ENCODE measurements at places on chromosomes 7 and 10. TPM values are rescaled to one million over a fixed set of nuclear protein-coding genes. Genes with fewer than 3 reads are reported as not detected.

The CALHM3 gene
- 1.3 TPM for total RNA-seq

The TMEM213 gene
- total RNA-seq, result not detected

The TDRD1 gene
- not detected for total RNA-seq

The NSMCE4A gene
- total RNA-seq, result 57.9 TPM

The PURB gene
- 25.0 TPM for total RNA-seq

The SPDYE11 gene
- total RNA-seq, result 0.22 TPM

The DMBT1 gene
- total RNA-seq, result 1.0 TPM

The TAS2R38 gene
- total RNA-seq, result not detected

The ELAPOR2 gene
- total RNA-seq, result 62.8 TPM

The GCC1 gene
- 17.4 TPM for total RNA-seq

The RNF32 gene
- total RNA-seq, result 1.6 TPM

The COL26A1 gene
- total RNA-seq, result 44.5 TPM

The MEST gene
- total RNA-seq, result 628 TPM

The TSPAN15 gene
- 14.7 TPM for total RNA-seq

The TFPI2 gene
- 2.6 TPM for total RNA-seq

DNA sequence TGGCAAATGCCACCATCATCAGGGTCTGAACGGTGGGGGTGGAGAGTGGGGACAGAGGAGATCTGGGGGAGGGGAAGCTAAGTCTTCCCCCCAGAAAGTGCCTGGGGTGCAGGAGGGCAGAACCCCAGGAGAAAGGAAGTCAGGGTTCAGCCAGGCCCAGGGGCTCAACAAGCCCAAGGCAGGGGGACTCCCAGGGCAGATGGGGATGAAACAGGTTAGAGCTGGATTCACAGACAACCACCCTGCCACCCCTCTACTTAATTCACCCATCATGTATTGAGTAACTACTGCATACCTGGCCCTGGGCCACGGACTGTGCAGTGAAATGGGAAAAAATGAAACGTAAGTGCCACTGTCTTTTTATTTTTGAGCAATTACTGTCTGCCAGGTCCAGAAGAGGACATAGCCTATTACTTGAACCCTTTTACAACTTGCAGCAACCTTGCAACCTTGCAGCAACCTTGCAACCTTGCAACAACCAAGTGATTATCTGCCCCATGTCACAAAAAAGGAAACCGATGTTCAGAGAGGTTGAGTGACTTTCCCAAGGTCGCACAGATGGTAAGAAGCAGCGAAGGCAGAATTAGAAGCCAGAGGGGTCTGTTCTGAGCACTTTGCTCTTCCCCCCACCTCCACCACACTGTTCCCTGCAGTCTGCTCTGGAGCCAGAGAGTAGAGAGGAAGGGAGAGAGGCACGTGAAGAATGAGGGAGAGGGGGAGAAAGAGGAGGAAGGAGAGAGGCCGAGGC lies 4.8 kb downstream of the ELN start:
- no peak for DNase-seq
- no peak overlapping the region for H3K27ac ChIP-seq
- H3K36me3 ChIP-seq, result no peaks in the 10 kb centered on the region
- peaks cover 21% of the 10 kb centered on the region for H3K27me3 ChIP-seq
- peaks cover 10% of the 10 kb centered on the region for H3K4me1 ChIP-seq
- no peak overlapping the region for H3K4me3 ChIP-seq

DNA sequence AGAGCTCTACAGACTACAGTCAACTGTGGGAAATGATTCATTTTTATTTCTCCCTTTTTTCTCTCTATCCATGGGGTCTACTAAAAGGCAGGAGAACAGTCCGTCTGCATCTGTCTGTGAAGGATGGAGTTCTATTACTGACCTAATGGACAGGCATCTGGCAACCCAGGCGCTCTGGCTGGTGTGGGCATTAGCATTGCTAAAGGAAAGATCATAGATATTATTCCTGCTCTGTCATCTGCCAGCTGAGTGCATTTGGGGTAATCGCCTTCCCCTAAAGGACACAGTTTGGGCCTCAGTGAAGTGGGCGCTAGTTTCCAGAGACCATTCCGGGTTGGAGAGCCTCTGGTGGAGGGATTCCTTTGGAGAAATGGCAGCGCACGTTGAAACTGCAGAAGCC lies 201.3 kb upstream of the TCERG1L start:
- no peaks in the 10 kb centered on the region for H3K4me1 ChIP-seq
- no peak overlapping the region for H3K27ac ChIP-seq
- H3K36me3 ChIP-seq, result no peaks in the 10 kb centered on the region

- H3K27me3 ChIP-seq, result no peaks in the 10 kb centered on the region
- no peak overlapping the region for H3K27ac ChIP-seq
- H3K4me1 ChIP-seq, result peaks cover 20% of the 10 kb centered on the region
- H3K36me3 ChIP-seq, result peaks cover 2% of the 10 kb centered on the region
- H3K4me3 ChIP-seq, result no peak overlapping the region
- DNase-seq, result no peak
These were observed 252.1 kb downstream of the DOCK4 start for GRCh38 chr7:111954056-111954455.

GRCh38 chr10:19651549-19651948 lies 164.7 kb upstream of the PLXDC2 start:
- H3K27me3 ChIP-seq, result no peaks in the 10 kb centered on the region
- no peak overlapping the region for H3K4me3 ChIP-seq
- DNase-seq, result no peak
- H3K27ac ChIP-seq, result no peak overlapping the region
- H3K36me3 ChIP-seq, result no peaks in the 10 kb centered on the region
- peaks cover 4% of the 10 kb centered on the region for H3K4me1 ChIP-seq

- no peak for DNase-seq
- H3K27me3 ChIP-seq, result no peaks in the 10 kb centered on the region
- no peaks in the 10 kb centered on the region for H3K4me1 ChIP-seq
- no peak overlapping the region for H3K27ac ChIP-seq
- no peaks in the 10 kb centered on the region for H3K36me3 ChIP-seq
- H3K4me3 ChIP-seq, result no peak overlapping the region
These were observed 89.2 kb downstream of the ADCY1 start for GRCh38 chr7:45663167-45663921.

- H3K4me1 ChIP-seq, result no peaks in the 10 kb centered on the region
- H3K27ac ChIP-seq, result no peak overlapping the region
- H3K4me3 ChIP-seq, result no peak overlapping the region
These were observed 103.9 kb downstream of the WDFY4 start for GRCh38 chr10:48788554-48788953.

GRCh38 chr7:52273685-52274610 lies 761.5 kb upstream of the POM121L12 start:
- no peak overlapping the region for H3K27ac ChIP-seq
- DNase-seq, result no peak
- H3K4me1 ChIP-seq, result no peaks in the 10 kb centered on the region
- H3K4me3 ChIP-seq, result no peak overlapping the region

GRCh38 chr7:5636914-5637313 lies 144.5 kb downstream of the RNF216 start:
- H3K27ac ChIP-seq, result peak overlapping the region; percentile 53
- peaks cover 9% of the 10 kb centered on the region for H3K4me1 ChIP-seq
- H3K4me3 ChIP-seq, result no peak overlapping the region
- H3K27me3 ChIP-seq, result no peaks in the 10 kb centered on the region

DNA sequence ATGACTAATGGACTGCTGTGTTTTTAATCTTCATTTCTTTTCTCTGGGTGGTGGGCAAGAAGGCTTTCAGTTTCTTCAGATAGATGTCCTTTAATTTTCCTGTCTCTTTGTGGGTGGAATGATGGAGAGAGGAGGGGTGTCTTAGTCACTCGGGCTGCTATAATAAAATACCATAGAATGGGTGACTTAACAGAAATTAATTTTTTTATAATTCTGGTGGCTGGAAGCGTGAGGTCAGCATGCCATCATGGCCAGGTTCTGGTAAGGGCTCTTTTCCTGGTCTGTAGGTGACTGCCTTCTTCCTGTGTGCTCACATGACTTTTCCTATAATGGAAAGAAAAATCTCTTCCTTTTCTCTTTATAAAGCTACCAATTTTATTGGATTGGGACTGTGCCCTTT lies 6.3 kb downstream of the RSBN1L start:
- no peak for DNase-seq
- H3K27ac ChIP-seq, result peak overlapping the region; percentile 9
- peaks cover 22% of the 10 kb centered on the region for H3K4me1 ChIP-seq
- H3K4me3 ChIP-seq, result no peak overlapping the region
- no peaks in the 10 kb centered on the region for H3K27me3 ChIP-seq

GRCh38 chr10:62402508-62402907 lies 28.3 kb downstream of the ZNF365 start:
- no peaks in the 10 kb centered on the region for H3K36me3 ChIP-seq
- H3K4me3 ChIP-seq, result no peak overlapping the region
- H3K27ac ChIP-seq, result no peak overlapping the region
- DNase-seq, result no peak
- H3K27me3 ChIP-seq, result no peaks in the 10 kb centered on the region

DNA sequence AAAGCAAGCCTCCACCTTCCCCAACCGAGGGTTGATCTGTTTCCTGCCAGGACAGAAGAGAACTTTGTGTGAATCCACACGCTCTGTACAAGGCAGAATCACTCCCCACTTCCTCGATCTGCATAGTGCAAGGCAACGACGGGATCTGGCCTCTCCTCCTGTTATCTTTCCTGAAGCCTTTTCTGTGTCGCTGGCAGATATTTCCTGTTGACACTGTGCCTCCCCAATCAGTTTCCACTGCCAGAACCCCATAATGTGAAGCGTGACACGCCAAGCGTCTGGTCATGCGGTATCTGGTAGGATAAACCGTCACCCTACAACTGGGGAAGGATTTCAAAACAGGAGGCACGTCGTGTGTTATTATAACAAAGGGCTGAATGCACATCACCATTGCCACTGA lies 57.2 kb downstream of the FAM171A1 start:
- H3K4me1 ChIP-seq, result peaks cover 34% of the 10 kb centered on the region
- H3K27me3 ChIP-seq, result peaks cover 9% of the 10 kb centered on the region
- no peak for DNase-seq

GRCh38 chr7:151434549-151434948 lies 5.4 kb downstream of the CRYGN start:
- DNase-seq, result no peak
- H3K27me3 ChIP-seq, result peaks cover 6% of the 10 kb centered on the region

GRCh38 chr10:108696792-108697477 lies 1226.4 kb downstream of the XPNPEP1 start:
- no peaks in the 10 kb centered on the region for H3K4me1 ChIP-seq
- no peak overlapping the region for H3K27ac ChIP-seq
- H3K36me3 ChIP-seq, result no peaks in the 10 kb centered on the region
- no peak overlapping the region for H3K4me3 ChIP-seq
- DNase-seq, result no peak

GRCh38 chr10:79024296-79024695 lies 44.5 kb upstream of the ZMIZ1 start:
- no peak overlapping the region for H3K4me3 ChIP-seq
- no peaks in the 10 kb centered on the region for H3K36me3 ChIP-seq
- no peak overlapping the region for H3K27ac ChIP-seq
- no peak for DNase-seq

- no peak overlapping the region for H3K4me3 ChIP-seq
- H3K4me1 ChIP-seq, result peaks cover 1% of the 10 kb centered on the region
- no peak overlapping the region for H3K27ac ChIP-seq
- DNase-seq, result peak; percentile 34
These were observed 169.5 kb upstream of the LYZL1 start for GRCh38 chr10:29119374-29119773.

DNA sequence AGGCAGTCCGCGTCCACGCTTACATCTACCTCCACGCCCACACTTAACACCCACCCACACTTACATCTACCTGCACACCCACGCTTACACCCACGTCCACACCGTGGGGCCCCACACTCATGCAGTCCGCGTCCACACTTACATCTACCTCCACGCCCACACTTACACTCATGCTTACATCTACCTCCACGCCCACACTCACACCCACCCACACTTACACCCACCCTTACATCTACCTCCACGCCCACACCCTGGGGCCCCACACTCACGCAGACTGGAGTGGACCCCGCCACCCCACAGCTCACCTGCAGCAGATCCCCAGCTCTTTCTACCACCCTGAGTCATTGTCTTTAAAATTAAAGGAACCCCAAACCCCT lies 32.4 kb upstream of the PWWP2B start:
- no peaks in the 10 kb centered on the region for H3K27me3 ChIP-seq
- no peak for DNase-seq
- peak overlapping the region; percentile 56 for H3K27ac ChIP-seq
- no peak overlapping the region for H3K4me3 ChIP-seq

- no peak for DNase-seq
- H3K27ac ChIP-seq, result no peak overlapping the region
- no peak overlapping the region for H3K4me3 ChIP-seq
- no peaks in the 10 kb centered on the region for H3K27me3 ChIP-seq
- H3K36me3 ChIP-seq, result peaks cover 18% of the 10 kb centered on the region
These were observed 9.4 kb downstream of the SLC35B4 start for GRCh38 chr7:134307320-134307719.

DNA sequence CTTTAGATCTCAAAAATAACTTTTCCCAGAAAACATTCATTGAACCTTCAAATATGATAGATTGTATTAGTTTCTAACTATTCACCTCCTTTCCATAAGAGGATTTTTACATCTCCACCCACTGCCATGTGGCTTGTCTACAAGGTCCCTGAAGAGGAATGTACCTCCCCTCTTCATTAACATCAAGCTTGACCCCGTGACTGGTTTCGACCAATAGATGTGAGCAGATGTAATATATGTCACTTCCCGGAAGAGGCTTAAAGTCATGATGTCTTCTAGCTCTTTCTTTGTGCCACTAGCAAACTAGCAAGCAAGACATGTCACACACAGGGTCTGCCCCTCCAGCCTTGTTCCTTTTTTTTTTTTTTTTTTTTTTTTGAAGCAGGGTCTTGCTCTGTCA lies 6.9 kb downstream of the BAZ1B start:
- peaks cover 16% of the 10 kb centered on the region for H3K4me1 ChIP-seq
- peaks cover 25% of the 10 kb centered on the region for H3K36me3 ChIP-seq
- no peak overlapping the region for H3K4me3 ChIP-seq
- no peak overlapping the region for H3K27ac ChIP-seq

DNA sequence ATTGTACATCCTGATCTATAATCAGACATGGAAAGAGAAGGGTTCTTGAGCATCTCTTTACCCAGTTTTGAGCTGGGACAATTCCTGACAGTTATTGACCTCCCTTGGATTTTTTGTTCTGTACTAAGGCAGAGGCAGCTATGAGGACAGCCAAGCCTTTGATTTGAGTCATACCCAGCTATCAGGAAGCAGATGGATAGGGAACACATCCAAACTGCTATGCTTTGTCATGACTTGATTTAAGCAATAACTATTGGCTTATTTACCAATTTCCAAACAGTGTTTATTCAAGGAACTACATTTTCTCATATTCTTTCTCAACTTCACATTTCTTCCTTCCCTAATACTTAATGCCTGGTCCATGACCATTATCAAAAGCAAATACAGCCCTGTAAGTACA lies 396.4 kb upstream of the STEAP1 start:
- no peak overlapping the region for H3K27ac ChIP-seq
- H3K4me1 ChIP-seq, result no peaks in the 10 kb centered on the region
- H3K27me3 ChIP-seq, result no peaks in the 10 kb centered on the region
- DNase-seq, result no peak
- H3K4me3 ChIP-seq, result no peak overlapping the region
- H3K36me3 ChIP-seq, result no peaks in the 10 kb centered on the region

- no peak overlapping the region for H3K27ac ChIP-seq
- no peaks in the 10 kb centered on the region for H3K36me3 ChIP-seq
- H3K4me3 ChIP-seq, result no peak overlapping the region
- no peak for DNase-seq
These were observed 2.4 kb downstream of the NYAP1 start for GRCh38 chr7:100486111-100486636.
